Heart right ventricle (tissue), 16 donors: ENCODE measurements at places on chromosomes 12 and 14. TPM values are rescaled to one million over a fixed set of nuclear protein-coding genes. Genes with fewer than 3 reads are reported as not detected.

RNASE7 gene
- total RNA-seq = not detected

ATN1 gene
- 54.7 TPM for total RNA-seq

DNA sequence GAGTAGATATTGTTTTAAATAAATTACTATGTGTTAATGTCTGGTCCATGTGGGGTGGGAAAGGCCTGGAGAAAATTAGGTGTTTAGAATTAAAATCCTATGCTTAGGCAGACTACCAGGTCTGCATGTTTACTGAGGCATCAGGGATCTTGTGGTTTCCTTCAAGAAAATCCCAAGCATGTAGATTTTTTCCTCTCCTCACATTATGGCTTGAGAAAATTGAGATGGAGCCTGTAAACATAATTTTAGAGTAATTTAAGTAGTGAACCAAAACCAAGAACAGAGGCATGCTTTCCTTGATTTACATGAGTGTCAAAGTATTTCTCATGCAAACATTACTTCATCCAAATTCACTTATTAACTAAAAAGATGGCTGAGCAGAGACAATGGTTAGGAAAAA is 823.7 kb downstream of the AACS start:
- H3K27ac ChIP-seq = no peak overlapping the region
- no peak for DNase-seq
- no peaks in the 10 kb centered on the region for H3K27me3 ChIP-seq
- no peak overlapping the region for H3K4me3 ChIP-seq
- H3K36me3 ChIP-seq = no peaks in the 10 kb centered on the region

GRCh38 chr12:130706885-130707570 is 9.1 kb downstream of the RIMBP2 start:
- no peak for DNase-seq
- H3K4me1 ChIP-seq = no peaks in the 10 kb centered on the region
- peaks cover 59% of the 10 kb centered on the region for H3K27me3 ChIP-seq
- H3K27ac ChIP-seq = no peak overlapping the region
- no peak overlapping the region for H3K4me3 ChIP-seq

GRCh38 chr12:111196532-111196931 is 172.4 kb downstream of the PHETA1 start:
- H3K4me3 ChIP-seq = no peak overlapping the region
- no peak for DNase-seq
- H3K27me3 ChIP-seq = peaks cover 21% of the 10 kb centered on the region
- H3K4me1 ChIP-seq = no peaks in the 10 kb centered on the region
- H3K27ac ChIP-seq = no peak overlapping the region
- no peaks in the 10 kb centered on the region for H3K36me3 ChIP-seq

HSPA2 gene
- 51.7 TPM for total RNA-seq

DNA sequence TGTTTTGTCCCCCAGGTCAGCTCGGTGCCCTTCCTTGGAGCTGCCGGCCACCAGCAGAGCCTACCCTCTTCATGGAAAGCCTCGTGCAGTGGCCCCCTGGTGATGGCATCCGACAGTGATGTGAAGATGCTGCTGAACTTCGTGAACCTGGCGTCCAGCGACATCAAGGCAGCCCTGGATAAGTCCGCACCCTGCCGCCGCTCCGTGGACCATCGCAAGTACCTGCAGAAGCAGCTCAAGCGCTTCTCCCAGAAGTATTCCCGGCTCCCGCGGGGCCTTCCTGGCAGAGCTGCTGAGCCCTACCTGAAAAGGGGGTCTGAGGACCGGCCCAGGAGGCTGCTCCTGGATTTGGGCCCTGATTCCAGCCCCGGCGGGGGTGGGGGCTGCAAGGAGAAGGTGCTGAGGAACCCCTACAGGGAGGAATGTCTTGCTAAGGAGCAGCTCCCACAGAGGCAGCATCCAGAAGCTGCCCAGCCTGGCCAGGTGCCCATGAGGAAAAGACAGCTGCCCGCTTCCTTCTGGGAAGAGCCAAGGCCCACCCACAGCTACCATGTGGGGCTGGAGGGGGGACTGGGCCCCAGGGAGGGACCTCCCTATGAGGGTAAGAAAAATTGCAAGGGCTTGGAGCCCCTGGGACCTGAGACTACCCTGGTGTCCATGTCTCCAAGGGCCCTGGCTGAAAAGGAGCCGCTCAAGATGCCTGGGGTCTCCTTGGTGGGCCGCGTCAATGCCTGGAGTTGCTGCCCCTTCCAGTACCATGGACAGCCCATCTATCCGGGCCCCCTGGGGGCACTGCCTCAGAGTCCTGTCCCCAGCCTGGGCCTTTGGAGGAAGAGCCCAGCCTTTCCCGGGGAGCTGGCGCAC is 1.3 kb downstream of the FAM181A start:
- no peak for DNase-seq
- no peaks in the 10 kb centered on the region for H3K36me3 ChIP-seq
- no peaks in the 10 kb centered on the region for H3K4me1 ChIP-seq
- H3K27me3 ChIP-seq = no peaks in the 10 kb centered on the region

- H3K4me1 ChIP-seq = peaks cover 3% of the 10 kb centered on the region
- H3K36me3 ChIP-seq = no peaks in the 10 kb centered on the region
- peaks cover 6% of the 10 kb centered on the region for H3K27me3 ChIP-seq
- no peak for DNase-seq
- H3K27ac ChIP-seq = no peak overlapping the region
- no peak overlapping the region for H3K4me3 ChIP-seq
Measured at GRCh38 chr14:104315169-104315568, 176.8 kb downstream of the KIF26A start.

DNA sequence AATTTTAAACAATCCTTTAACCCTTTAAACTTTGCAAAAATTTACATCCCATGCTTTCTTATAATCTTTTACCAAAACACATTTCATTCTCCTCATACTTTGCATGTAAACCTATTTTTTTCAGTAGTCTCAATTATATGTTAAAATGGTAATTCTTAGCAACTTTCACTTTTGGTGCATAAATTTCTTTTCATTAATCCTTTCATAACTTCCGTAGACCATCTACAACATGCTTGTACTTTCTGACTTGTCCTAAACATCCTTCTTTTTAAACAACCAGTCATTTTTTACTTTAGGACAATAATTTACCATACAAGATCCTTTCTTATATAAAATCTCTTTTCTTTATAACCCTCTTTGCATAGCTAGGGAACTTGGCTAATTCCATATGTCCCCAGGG is 19.5 kb downstream of the CCDC91 start:
- peaks cover 4% of the 10 kb centered on the region for H3K4me1 ChIP-seq
- H3K27ac ChIP-seq = no peak overlapping the region
- no peaks in the 10 kb centered on the region for H3K36me3 ChIP-seq
- H3K4me3 ChIP-seq = no peak overlapping the region

C3AR1 gene
- total RNA-seq = 9.5 TPM

- peaks cover 22% of the 10 kb centered on the region for H3K4me1 ChIP-seq
- H3K36me3 ChIP-seq = no peaks in the 10 kb centered on the region
Measured at GRCh38 chr14:76710056-76711010, 50.9 kb upstream of the VASH1 start.

- no peak overlapping the region for H3K4me3 ChIP-seq
- H3K4me1 ChIP-seq = peaks cover 35% of the 10 kb centered on the region
- no peak for DNase-seq
- H3K36me3 ChIP-seq = peaks cover 13% of the 10 kb centered on the region
Measured at GRCh38 chr12:106345746-106346145, 11.8 kb upstream of the POLR3B start.

GDF3 gene
- 0.25 TPM for total RNA-seq

DNA sequence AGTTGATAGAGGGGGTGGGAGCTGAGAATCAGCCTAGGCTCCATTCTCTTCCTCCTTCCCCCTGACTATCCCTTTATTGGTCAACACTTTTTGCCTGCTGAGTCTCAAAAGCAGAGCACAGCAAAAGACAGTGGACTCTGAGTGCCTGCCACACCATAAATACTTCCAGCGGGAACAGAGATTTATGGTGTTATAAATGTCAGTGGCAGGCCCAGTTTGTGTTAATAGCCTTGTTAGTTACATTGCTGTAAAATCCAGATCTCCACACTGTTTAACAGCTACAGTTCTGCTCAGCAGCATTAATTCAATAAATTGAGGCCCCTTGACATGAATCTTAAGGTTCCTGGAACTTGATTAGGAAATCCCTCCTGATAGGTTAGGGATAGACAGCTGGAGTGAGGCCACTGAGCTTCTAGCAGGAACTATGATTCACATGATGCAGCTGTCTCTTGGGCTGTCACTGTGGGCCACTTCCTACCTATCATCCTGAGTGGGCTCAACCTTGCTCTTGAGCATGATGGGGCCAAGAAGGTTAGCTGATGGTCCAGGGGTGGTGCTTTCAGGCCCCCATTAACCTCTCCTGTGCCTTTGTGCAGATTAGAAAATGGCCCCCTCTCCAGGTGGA is 295.2 kb upstream of the SRRM4 start:
- no peak overlapping the region for H3K4me3 ChIP-seq
- DNase-seq = no peak
- no peaks in the 10 kb centered on the region for H3K36me3 ChIP-seq
- H3K4me1 ChIP-seq = no peaks in the 10 kb centered on the region
- H3K27ac ChIP-seq = no peak overlapping the region
